NCI-H526 treated with DMSO at 0.1 percent for 48 hours (cell line): ENCODE measurements at places on chromosomes 5 and 9.

- DNase-seq, result no peak
Measured at GRCh38 chr9:89281106-89281505, 29.9 kb upstream of the CKS2 start.

- DNase-seq, result no peak
Measured at GRCh38 chr5:154174091-154174490, 16.4 kb upstream of the GALNT10 start.

- no peak for DNase-seq
Measured at GRCh38 chr5:145787996-145788395, 47.1 kb downstream of the PRELID2 start.

GRCh38 chr5:160363211-160363610 is 7.2 kb downstream of the C1QTNF2 start:
- DNase-seq, result no peak

- no peak for DNase-seq
Measured at GRCh38 chr5:97545886-97546535, 363.0 kb upstream of the RIOK2 start.

GRCh38 chr9:74125941-74126340 is 371.2 kb upstream of the RORB start:
- no peak for DNase-seq

DNA sequence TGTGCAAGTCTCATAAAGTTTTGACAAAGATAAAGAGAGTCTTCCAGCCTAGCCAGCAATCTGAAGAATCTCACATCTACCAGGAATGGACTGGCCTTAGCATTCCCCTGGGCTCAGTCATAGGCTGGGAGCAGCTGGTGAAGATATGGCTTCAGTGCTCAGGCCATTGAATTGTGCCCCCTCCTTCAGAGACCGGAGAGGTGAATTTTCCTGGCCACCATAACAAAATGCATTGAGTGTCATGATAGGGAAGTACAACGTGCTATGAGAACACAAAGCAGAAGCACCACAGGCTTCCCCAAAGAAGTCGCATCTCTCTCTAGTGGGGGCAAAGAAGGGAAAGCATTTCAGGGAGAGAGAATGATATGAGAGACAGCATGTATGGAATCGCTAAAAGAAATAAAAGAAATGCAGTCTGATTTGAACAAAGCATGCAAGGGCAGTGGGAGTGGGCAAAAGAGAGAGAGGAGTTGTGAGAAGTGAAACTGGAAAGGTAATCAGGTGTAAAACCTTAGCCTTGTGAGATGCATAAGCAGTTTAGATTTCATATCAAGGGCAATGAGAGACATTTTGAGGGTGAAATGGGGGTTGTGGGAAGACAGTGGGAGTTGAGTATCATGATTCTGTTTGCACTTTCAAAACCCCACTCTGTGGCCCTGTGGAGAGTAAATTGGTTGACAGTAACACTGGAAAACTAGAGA is 57.1 kb upstream of the NMUR2 start:
- DNase-seq, result no peak

GRCh38 chr9:116495725-116496124 is 191.4 kb upstream of the TRIM32 start:
- DNase-seq, result no peak

DNA sequence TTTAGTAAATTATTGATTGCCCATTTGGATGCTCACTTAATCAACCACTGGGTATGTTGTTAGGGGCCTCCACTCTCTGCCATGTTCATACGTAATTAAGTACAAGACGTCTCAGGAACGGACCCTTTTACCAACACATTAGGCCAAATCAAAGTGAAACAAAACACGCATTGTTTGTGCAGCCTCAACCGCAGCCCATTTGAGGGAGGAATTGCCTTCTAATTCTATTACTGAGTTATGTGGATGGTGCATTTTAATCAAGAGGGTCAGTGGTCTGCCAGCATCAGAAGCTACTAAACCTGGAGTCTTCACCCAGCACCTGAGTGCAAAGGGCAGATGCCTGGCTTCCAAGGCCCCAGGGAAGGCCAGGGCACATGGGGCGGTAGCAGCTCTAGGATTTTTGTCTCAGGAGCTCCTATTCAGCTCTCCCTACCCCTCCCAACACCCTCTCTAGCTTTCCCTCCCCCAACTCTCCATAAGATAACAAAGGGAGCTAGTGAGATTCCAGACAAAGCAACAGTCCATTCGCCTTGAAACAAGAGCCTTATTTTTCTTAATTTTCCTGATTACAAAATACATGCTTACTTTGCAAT is 7.9 kb upstream of the MED27 start:
- DNase-seq, result no peak

GRCh38 chr9:114310471-114311450 is 12.1 kb upstream of the ORM1 start:
- DNase-seq, result no peak

GRCh38 chr5:94618029-94618492 is 343 bp downstream of the KIAA0825 start:
- no peak for DNase-seq

DNA sequence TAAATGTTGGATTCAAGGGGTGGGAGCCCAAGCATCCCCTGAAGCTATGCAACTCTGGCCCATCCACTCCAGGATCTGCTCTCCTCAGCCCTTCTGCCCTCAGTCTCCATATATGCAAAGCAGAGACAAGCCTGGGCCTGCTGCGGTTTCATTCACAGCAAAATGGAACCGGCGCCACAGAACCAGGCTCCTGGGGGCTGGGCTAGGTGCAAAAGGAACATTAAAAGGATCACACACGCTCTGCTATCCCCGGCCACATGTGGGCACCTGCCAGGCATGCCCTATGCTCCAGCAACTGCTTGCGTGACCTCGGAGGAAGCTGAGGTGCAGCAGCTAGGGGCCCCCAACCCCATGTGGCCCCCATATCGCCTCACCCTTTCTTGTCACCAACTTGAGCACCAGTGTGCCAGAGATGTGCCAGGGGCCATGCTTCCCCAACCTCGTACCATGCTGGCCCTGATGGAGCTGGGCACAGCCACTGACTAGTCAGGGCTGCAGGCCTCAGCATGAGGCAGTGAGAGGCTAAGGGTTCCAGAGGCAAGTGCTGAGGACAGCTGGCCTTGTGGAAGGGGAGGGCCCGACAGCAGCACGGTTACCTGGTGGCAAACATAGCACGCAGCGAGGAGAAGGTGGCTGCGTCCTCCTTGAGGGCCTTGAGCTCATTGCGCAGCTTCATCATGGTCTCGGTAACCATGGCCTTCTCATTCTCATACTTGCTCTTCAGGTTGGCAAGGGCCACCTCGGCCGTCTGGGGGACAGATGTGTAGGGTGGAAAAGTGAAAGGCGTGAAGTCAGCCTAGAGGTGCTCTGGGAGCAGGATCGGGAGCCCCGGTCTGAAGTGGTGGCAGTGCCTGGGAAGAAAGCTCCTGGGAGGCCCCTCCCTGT is 47.2 kb downstream of the BICD2 start:
- peak; percentile 18 for DNase-seq

GRCh38 chr5:150036513-150036912 is 36.0 kb downstream of the HMGXB3 start:
- DNase-seq, result no peak

DNA sequence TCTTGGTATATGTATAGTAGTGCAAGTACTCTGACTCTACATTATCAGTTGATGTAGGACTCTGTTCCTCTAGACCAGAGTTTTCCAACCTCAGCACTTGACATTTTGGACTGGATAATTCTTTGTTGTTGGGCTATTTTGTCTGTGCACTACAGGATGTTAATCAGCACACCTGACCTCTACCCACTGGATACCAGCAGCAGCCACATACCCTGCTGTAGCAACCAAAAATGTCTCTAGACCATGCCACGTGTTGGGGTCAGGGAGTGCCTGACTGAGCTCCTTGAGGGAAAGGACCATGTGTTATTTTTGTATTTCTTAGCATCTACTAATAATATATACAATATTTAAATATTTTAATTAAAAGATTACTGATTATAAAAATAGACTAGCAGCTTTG is 42.7 kb downstream of the TNPO1 start:
- no peak for DNase-seq

DNA sequence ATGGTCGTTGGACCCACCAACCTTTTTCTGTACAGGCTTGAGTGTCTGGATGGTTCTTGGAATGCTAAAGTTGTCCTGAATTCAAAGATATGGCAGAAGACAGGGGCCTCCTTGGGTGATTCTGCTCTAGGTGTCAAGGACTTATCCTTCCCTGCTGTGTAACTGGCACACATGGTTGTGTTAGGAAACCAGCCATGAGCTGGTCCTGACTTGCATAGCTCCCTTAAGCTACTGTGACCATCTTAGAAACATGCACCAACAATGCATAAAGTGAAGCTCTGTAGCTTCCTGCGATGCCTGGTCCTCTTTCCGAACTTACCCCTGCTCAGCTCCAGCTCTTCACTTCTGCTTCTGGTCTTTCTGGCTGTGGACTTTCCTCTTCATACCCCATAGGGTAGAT is 224.6 kb downstream of the TLE4 start:
- DNase-seq, result no peak

DNA sequence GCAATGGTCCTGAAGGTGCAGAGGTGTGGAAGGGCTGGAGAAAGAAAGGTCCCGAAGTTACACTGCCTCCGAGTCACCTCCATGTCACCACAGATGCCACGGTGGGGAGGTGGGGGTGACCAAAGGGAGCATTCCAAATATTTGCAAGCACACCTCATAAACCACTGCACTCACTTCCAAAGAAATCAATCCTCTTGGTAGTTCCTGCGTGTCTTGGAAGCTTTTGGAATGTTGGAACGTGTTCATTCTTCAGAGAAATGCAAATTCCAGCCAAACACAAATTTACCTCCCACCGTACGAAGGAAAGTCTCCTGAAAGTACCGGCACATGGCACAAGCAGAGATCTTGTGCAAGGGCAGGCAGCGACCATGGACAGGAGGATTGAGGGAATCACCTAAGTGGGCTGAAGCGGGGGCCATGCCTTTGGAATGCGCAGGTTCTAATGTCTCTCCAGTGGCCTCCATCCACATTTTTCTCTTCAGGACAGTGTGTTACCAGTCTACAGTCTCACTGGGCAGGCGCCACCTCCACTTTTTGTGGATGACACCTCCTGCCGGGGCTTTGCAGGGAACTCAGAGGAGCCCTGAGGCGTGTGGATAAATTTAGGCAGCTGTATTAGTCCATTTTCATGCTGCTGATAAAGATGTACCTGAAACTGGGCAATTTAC is 54.0 kb downstream of the NSUN2 start:
- no peak for DNase-seq

DNA sequence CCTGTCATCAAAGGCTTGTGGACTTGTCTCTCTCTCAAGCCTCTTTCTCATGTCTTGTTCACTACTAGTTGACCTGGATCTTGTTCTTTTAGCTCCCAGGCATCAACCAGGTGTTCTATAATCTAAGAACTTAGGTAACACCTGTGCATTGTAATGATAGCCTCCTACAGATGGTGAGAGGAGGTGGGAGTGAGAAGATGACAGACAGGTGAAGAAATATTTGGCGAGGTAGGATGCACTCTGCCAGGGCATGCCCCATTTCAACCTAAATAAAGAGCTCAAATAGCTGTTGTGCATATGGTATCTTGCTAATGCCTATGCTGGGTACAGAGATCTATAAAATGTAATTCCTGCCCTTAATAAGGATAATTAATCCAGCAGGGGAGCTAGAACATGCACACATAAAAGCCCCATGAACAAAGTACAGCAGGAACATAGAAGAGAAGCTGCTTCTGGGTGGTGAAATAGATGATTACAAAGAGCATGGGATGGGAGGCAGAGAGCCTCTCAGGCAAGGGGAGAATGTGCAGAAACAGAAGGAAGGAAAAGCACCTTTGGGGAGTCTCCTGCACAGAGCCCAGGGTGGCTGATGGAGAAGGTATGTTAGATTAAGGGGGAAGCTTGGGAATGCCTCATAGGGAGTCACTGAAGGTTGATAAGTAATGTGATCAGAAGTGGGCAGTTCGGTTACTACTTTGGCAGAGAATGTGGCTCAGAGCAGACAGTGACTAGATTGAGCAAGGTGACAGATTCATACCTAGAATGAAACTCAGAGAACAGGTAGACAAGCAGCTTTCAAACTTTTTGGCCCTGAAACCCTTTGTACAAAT is 28.0 kb upstream of the PLIN2 start:
- DNase-seq, result no peak

GRCh38 chr9:135810806-135811575 is 96.4 kb downstream of the CAMSAP1 start:
- DNase-seq, result no peak

GRCh38 chr5:76716456-76717157 is 681 bp downstream of the F2R start:
- DNase-seq, result no peak

DNA sequence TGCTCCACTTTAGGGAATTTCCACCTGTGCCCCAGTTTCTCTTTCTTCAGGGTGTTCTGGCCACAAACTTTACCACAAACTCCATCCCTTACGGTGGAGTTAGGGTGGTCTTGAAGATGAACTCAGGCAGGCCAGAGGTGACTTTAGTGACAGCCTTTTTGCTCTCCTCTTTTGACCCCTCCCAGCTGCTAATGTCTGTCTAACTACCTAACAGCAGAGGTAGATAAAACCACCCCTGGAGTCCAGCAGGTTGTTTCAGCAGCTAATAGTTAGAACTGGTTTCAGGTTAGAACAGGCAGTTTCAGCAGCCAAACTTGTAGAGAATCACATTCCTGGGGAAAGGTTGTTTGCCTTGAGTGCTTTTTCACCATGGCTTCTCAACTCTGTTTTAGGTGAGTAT is 971.3 kb upstream of the CDH18 start:
- no peak for DNase-seq

DNA sequence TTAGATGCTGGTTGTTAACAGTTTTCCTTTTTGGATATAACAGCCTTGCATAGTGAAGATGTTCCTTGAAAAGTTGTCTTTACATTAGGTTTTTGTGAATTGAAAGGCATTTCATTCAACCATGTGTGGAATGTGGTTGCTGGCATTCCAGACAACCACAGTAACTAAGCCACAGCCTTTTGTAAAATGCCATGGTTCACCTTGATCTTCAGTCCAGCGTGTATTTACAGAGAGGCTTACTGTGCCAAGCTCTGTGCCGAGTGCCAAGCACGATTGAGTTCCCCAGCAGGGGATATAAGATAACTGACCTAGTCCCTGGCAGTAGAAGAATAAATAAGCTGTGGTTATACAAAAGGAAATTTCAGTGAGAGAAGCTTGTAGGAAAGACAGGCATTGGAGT is 4.9 kb downstream of the EXOSC2 start:
- DNase-seq, result no peak

DNA sequence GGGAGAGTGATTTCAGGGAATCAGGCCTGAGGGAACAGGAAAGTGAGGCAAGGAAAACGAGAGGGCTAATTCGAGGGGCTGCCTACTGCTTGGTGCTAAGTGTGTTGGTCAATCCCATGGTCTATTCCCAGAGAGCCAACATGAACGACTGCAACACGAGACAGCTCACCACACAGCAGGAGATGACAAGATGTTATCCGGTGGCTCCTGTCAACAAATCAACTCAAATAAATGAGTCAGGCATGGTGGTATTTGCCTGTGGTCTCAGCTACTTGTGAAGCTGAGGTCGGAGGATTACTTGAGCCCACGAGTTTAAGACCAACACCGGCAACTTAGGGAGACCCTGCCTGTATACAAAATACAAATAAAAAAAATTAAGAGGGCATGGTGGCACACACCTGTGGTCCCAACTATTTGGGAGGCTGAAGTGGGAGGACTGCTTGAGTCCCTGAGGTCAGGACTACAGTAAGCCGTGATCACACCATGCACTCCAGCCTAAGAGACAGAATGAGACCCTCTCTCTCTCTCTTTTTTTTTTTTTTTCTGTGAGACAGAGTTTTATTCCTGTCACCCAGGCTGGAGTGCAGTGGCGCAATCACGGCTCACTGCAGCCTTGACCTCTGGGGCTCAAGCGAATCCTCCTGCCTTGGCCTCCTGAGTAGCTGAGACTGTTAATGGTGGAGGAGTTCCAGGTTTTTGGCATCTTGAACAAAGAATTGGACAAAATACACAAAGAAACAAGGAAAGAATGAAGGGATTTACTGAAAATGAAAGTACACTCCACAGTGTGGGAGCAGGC is 9.0 kb upstream of the FAF2 start:
- DNase-seq, result no peak

GRCh38 chr9:91180240-91180929 is 181.3 kb downstream of the AUH start:
- DNase-seq, result no peak
